Suppressor macrophage treated with lipopolysaccharide for 4 hours (primary cell): ENCODE measurements at places on chromosomes 3 and 15.
A peak's percentile ranks its signal among the peaks of the same experiment; 100 is the strongest.

GRCh38 chr3:31232055-31233025 is 300.4 kb upstream of the STT3B start:
- peak; percentile 89 for DNase-seq

GRCh38 chr15:56184516-56184915 is 59.2 kb downstream of the RFX7 start:
- no peak for DNase-seq

DNA sequence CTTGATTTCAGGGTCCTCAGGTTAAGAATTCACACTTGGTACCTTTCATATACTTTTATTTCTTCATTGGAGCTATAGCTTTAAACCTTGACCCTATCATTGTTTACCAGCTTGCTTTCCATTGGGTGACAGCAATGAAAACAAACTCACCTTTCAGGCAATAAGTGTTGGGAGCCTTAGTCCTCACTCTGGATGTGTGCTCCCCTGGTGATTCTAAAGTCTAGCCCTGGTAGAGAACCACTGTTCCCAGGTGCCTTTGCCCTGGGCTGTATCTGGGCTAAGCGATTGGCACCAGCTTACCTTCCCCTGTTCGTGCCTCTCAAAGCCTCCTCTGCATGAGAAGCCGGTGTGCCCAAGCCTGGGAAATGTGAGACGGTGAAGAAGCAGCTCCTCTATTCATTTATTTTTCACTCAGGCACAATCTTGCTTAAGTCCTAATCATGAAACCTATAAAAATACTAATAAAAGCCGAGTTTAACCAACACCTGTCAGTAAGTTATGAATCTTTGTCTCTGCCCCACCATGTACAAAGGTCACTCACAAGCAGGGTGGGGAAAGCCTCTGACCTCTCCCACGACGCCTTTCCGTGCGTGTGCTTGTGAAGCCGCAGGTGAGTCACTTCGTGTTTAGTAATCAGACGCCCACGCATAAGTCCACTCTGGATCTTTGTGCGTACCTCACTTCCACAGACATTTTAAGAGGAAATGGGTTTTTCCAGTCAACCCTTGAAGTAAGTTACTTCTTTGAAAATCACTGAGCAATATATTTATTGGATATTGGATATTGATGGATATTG is 12.8 kb upstream of the ARRDC4 start:
- peak; percentile 8 for DNase-seq

GRCh38 chr15:42034628-42035434 is 14.0 kb upstream of the PLA2G4E start:
- peak; percentile 18 for DNase-seq

DNA sequence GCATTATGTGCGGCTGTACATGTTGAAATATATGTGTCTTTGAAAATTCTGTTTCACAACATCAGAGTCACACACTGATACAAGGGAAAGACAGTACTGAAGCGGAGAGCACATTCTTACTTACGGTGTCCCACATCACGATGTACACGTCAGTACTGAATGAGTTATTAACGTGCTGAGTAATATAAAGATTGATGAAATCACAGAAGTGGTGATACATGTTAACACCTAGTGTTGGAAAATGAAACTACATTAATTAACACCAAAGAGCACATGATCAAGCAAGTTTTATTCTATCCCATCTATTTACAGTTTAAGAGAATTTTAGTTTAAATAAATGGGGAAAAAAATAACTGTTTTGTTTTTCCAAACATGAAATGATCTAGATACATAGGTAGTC is 15.6 kb downstream of the EOGT start:
- DNase-seq = no peak

- no peak for DNase-seq
Measured at GRCh38 chr3:54426381-54426780, 304.0 kb downstream of the CACNA2D3 start.

DNA sequence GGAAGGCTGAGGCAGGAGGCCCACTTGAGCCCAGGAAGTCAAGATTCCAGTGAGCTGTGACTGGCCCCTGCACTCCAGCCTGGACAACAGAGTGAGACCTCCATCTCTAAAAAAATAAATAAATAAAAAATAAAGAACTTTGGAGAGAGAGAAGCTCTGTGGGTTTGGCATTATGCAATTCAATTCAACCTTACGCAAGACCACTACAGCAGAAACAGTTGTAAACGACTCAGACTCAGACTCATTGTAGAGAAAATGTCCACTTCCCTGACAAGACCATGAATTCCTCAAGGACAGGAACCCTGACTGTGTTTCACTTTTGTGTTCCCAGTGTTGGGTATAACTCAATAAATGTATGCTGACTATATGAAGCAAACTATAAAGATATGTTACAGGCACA is 90.3 kb upstream of the C3orf80 start:
- peak; percentile 88 for DNase-seq

DNA sequence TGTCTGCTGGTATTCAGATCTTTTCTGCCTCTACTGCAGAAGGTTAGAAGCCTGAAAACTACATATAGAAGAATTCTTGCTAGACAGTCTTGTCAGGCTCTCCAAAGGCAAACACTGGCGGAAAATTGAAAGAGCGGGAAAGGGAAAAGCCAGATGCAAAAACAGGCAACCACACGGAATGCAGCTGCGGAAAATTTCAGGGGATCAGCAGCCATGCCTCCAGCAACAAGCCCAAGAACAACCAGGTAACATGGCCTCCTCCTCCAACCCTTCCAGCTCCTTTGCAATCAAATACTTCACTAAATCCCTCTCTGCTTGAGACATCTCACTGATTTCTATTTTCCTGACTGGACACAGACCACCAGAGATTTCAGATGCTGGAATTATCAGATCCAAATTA is 9.6 kb downstream of the UBP1 start:
- no peak for DNase-seq

GRCh38 chr3:149941946-149942345 is 28.7 kb downstream of the PFN2 start:
- no peak for DNase-seq

- DNase-seq = no peak
Measured at GRCh38 chr15:33398555-33398954, 87.8 kb downstream of the RYR3 start.

DNA sequence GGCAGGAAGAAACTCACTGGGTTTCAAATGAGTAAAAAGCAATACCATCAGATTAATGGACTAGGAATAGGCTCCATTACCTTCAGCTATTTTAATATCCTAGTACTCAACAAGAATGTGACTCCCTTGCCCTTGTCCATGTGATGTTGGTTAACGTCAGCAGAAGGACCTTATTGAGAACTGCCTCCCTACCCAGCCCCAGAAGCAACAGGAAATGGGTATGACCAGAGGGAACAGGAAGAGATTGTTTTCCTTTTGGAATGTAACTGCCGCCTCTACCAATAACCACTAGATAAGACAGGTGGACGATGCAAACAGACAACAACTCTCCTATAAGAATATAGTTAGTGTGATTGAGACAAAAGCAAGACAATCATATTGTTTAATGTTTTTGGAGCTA is 10.4 kb upstream of the MME start:
- peak; percentile 13 for DNase-seq

GRCh38 chr15:83323296-83323711 is 38.8 kb upstream of the BNC1 start:
- DNase-seq = no peak

DNA sequence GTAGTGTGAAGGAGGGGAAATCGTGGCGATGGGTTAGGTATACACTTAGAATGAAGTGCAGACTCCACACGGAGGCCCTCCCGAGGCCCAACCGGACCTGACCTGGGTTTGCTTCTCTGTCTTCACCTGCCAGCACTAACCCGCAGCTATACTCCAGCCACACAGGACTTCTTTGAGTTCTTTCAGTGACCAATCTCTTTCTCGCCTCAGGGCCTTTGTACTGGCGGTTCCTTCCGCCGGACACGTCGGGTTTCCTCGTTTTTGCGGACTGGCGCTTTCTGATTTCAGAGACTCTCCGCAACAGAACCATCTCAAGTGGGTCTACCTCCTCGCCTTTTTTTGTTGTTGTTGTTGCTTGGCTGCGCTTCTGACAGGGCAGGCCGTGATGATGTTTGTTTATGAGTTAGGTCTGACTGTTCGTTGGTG is at the start of gene NEIL1:
Gene NEIL1 (plus strand): TSS at position 244 of the 426 bp plus-strand sequence. CDS start 1,867 bp downstream, outside the sequence.
- peak; percentile 9 for DNase-seq

GRCh38 chr3:63940389-63940757 is 28.2 kb upstream of the SCAANT1 start:
- no peak for DNase-seq

DNA sequence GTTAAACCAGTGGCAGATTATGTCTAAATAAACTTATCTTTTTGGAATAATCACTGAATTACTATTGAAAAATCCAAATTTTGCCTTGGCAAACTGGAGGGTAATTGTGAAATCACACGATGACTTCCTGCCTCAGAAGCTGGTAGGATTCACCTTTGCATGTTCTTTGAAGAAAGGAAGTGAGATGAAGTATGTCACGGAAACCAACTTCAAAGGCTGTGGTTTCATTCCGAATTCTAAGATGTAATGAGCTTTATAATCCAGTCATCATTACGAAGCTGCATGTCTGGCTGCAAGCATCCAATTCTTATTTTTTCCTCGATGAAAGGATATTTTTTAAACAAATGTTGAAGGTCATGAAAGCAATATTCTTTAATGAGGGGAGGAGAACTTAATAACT is 15.0 kb upstream of the ZBED2 start:
- DNase-seq = no peak

DNA sequence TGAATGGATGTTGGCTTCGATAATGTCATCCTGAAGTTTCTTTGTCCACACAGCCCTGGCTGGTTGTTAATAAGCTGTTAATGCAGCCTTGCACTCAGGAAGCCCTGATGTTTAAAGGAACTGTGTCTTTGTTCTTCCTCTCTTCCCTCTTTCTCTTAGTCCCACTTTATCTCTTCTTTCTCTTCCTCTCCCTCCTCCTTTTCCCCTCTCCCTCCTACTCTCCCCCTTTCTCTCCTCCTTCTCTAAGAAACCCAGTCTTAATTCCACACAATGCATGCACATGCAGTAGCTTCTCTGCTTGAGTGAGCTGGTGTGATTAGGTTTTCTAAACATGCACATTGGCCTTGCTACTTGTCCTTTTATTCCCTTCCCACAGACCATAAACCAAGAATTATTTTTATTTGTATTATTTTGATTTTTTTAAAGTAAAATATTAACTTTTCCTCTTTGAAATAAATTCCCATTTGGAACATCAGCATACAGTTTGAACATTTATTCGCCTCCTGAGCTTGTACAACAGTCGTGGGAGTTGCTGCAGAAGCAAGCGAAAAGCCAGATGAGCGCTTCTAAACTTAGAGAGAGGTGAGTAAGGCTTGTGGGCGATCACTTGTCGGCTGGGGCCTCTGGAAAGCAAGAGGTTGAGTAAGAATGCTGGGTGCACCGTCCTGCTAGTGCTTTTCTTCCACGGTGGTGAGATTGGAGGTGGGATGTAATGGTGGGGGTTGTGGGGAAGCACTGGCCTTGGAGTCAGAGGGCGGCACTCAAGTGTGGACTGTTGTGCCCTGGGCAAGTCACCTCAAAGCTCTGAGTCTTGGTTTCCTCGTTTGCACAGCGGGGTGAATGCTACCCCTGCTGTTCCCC is 7.2 kb downstream of the GHRL start:
- DNase-seq = no peak

DNA sequence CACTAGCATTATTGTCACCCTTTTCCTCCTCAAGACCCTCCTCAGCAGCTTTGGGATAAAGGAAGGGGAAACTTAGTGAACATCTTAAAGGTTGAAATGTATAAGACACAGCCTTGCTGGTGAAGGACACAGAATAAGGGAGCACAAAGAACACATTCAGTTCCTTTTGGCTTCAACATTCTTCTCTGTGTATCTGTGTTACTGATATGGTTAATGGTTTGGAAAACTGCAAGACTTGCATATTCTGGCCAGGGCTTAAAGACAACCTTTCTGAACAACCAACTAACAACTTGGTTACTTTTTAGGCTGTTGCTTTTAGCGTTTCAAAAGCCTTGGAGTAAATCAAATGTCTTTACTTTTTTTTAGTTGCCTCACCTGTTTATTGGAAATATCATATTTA is 680.5 kb downstream of the MECOM start:
- DNase-seq = no peak

DNA sequence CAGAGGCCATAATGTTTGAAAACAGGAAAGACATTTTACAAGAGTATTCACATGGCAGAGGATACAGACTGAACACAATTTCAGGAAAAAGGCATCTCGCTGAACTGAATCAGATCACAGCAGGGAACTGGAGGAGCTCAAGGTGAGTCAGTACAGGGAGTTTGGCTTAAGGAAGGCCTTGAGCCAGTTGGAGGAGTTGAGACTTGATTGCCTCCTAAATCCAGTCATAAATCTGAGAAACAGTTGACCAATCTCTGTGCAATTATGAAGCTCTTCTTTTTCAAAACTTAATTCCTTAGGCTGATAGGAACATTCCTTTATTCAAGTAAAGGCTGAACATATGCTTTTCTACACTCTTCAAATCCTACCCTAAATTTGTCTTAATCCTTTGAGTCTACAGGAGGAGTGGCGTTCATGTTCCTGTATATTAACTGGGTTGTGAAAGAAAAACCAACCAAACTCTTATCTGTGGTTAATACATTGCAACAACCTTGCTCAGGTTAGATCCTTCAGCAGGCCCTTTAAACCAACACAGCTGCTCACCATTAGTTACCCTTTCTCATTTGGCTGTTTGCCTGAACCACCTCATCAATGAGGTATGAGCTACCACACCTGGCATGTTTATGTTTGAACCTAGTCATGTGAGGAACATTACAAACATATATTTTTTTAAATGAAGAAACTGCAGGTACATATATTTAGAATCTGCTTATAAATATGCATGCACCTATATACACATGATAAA is 404.1 kb upstream of the ATP11B start:
- DNase-seq = no peak

DNA sequence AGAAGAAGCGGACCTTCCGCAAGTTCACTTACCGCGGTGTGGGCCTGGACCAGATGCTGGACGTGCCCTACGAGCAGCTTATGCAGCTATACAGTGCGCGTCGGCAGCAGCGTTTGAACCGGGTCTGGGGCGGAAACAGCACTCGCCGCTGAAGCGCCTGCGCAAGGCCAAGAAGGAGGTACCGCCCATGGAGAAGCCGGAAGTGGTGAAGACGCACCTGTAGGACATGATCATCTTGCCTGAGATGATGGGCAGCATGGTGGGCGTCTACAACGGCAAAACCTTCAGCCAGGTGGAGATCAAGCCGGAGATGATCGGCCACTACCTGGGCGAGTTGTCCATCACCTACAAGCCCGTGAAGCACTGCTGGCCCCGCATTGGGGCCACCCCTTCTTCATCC is 390.4 kb upstream of the MEIS2 start:
- no peak for DNase-seq

DNA sequence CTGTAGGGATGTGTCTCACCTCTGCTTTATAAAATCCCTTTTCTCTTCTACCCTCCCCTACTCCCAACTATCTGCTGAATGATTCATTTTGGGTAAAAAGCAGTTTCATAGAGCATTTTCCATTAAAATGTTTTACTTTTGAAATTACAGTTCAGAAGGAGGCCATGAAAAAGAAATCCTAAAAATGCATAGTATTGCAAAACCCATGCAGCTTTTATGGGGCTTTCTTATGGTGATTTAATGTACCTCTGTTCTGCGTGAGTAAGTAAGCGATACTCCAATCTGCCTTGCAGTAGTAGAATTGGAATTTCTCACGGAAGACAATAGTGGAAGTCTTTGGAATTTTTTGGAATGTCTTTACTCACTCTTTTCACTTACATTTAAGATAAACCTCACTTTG is 111.9 kb downstream of the ARPP21 start:
- no peak for DNase-seq
